NCI-H187 treated with DMSO at 0.1 percent for 48 hours (cell line): ENCODE measurements at places on chromosomes 16 and 17.

GRCh38 chr17:8740486-8740885 is 4.2 kb downstream of the CCDC42 start:
- DNase-seq: no peak

DNA sequence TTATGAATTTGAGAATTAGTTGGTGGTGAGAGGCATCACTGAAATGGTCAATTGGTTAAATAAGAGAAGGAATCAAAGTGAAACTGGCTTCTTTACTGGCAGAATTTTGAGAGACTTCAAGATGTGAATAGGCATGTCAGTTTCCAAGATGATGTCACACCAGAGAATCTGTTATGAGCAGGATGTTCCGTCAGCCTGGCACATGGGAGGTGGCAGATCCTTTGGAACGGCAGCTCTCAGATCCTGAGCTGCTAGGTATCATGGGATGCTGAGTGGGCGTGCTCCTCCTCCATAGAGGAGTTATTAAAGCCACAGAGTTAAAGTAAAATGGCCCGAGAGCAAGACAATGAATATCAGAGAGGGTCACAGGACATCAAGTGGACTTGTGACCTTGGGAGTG is 444.3 kb upstream of the HSBP1 start:
- DNase-seq: no peak

DNA sequence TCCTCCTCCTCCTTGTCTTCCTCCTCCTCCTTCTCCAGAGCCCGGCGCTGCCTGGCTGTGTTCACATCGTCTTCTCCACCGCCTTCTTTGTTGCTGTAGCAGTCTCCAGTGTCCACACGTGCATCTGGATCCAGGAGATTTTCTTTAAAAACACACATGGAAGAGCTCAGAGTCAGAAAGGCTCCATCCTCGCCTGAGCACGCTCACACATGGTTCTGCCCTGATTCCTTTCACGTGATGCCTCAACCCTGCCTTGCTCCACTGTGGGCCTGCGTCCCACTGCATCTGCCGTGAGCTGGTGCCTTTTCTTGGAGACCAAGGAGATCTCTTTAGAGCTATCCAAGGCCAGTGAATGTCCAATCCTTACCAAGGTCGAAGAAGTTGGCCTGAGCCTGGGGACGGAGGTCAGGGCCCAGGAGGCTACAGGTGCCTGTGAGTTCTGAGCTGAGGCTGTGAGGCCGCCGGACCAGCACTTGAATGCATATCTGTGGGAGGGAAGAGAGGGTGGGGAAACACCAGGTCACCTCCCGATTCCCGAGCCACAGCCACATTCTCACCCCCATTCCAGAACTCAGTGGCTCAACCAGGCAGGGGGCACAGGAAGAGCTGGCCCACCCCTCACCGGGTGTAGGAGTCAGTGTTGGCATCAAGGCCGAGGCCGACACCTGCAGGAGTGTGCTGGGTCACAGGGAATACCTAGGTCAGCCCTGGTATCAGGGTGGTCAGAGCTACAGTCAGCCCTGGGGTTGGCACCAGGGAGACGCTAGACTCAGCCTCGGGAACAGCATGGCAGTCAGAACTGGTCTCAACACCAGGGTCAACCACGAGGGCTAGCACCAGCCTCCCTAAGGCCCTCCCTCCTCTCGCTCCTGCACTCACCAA is 37.6 kb downstream of the HASPIN start:
- DNase-seq: no peak

- DNase-seq: no peak
These were observed 20.4 kb upstream of the SLC38A8 start for GRCh38 chr16:84062734-84063640.

GRCh38 chr16:88558457-88559442 is 11.5 kb upstream of the ZC3H18 start:
- no peak for DNase-seq

GRCh38 chr17:56884483-56885311 is 29.2 kb downstream of the TRIM25 start:
- no peak for DNase-seq

DNA sequence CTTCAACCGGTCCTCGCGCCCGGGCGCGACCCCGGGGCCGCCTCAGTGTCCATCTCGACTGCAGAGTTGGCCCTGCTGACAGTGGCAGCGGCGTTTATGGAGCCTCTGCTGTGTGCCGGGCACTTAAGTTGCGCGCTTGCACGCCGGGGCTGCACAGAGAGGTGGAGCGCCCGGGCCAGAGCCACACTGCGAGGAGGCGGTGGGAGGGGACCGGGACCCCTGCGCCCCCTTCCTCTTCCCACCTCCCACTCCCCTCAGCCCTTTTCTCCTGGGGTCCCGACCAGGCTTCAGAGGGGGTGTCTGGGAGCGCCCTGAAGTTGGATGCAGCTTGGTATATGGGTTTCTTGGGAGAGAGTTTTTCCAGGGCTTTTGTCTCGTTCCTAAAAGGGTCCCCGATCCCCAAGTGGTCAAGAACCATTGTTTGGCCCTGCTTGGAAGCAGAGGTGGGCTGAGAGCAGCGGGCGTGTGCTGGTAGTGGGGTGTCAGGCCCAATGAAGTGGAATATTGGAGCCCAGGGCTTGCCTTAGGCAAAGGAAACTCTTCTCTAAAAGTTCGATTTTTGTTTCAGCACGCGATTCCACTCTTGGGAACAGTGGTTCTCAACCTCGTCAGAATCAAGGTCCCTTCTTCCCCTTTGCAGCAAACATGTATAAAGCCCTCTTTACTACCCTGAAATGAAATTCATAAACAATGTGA is 605 bp downstream of the MRTFB start:
- no peak for DNase-seq

- DNase-seq: no peak
These were observed 19.1 kb downstream of the ZFHX3 start for GRCh38 chr16:73028721-73029361.

DNA sequence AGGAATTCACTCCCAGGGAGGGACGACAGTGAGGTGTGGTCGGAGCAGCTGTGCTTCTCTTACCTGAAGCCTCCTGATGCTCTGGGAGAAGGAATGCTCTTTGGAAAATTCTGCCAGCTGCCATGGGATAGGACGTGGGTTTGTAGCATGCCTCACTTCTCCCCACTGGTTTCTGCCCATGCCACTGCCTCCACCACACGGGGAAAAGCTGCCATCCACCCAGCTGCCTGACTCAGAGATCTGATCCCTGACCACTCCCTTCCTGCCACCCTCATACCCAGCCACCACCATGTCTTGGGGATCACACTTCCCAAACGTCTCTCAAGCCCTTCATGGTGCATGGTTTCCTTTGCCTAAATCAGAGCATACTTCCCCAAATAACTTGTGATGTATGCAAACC is 80.0 kb downstream of the CPPED1 start:
- DNase-seq: no peak

GRCh38 chr16:56354016-56354415 is 71.3 kb downstream of the AMFR start:
- DNase-seq: no peak

DNA sequence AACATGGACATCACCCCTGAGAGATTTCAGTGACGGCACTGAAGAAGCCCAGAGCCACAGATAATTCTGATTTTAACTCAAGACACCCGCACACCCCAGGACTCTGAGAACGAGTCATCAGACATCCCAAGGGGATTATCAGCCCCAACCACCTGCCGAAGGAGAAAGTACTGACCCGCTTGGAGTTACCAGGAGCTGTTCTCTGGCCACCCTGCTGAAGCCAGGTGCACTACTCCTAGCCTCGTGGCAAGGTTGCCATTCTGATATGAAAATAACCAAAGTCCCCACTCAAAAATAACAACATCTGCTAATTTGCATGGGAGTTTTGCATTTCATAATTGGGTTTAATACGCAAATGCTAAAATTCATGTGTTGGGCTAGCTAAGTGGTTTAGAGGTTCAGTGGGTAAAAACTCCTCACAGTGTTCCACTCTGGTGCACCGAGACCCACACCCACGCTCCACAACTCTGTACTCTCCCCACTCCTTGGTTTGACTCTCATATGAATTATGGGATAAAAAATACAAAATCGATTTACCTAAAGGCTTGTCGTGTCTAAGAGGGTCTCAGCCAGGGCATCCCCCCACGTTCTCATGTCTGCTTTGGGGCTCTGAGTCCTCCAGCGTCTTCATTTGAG is 143.0 kb upstream of the NOL11 start:
- no peak for DNase-seq

DNA sequence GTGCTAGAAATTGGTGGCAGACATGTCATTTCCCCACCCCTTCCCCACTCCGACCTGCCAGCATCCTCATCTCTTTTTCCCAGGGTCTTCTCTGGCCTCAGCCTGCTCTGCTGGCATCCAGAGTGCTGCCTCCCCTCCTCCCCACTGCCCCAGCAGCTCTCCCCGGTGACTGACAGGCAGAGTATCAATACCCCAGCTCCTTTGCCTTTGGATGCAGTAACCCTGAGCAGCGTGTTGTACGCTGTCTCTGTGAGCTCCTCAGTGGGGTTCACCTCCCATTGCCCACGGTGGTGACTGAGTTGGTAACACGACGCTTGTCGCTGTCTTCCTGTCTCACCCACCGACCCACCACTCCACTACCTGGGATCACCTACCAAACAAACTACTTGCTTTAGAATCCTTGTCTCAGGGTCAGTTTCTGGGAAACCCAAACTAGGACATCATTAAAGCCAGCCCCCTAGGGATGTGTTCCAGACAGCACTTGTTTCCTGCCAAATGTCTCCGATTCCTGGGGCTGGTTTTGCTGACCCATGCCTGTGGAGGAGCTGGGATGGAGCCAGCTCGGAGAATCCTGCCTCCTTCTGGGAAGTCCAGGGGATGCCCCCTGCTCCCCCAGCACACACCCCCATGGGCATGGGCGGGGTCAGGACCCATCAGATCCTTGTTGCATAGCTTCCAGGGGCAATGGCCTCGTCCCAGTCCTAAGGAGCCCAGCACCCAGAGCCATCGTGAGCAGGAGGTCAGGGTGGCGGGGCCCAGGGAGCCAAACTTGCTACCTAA is 8.3 kb upstream of the SBK1 start:
- DNase-seq: no peak

DNA sequence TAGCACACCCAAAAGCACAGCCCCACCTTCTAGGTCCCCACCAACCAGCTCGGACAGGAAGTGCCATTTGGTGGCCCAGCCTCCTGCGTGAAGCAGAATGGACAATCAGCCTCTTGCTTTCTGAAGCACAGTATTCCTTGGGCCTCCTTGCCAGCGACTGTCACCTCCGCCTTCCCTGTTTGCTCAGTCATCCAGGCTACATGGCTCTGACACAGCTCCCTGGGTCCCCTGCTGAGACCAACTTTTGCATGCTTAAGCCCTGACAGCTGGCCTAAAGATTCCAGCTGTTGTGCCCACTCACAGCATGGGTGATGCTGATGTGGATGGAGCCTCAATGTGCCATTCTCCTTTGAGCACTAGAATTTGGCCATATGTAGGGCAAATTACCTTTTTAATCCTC is 4.5 kb upstream of the CACNG5 start:
- DNase-seq: no peak

DNA sequence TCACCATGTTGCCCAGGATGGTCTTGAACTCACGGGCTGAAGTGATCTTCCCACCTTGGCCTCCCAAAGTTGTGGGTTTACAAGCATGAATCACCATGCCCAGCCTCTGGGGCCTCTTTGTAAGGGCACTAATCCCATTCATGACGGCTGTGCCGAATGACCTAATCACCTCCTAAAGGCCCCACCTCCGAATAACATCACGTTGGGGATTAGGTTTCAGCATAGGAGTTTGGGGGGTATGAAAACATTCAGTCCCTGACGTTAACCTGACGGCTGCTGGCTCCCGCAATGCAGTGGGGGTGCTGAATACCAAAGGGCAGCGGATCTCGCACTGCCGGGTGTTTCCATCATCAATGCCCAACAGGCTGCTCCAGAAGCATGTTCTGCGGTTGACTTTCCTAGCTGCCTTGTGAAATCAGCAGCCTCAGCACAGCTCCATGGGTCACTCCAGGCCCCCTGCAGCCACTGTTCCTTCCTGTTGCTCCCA is 120.8 kb upstream of the SEC14L1 start:
- DNase-seq: no peak

DNA sequence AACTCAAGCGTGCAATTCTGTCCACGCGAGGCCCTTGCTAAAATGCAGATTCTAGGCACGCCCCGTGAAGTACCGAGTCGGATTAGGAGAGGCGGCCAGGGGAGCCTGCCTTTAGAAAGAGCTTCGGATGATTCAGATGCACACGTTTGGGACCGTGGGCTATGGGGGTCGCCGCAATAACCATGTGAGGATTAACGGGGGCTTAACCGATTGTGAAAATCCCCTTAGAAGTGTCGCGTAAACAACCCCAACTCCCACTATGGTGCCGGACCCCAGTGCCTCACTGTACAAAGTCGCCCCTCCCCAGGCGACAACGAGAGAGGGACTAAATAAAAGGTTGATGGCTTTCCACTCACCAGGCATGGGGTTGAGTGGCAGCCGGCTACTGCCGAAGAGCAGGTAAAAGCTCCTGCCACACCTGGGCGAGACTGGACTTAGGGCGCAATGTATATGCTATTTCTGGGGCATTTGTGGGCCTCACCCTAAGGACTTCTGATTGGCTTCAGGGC is 635 bp upstream of the SP2 start:
- no peak for DNase-seq

GRCh38 chr17:6179017-6179416 is 108.8 kb downstream of the WSCD1 start:
- no peak for DNase-seq

GRCh38 chr17:80955078-80955477 is 36.6 kb upstream of the CHMP6 start:
- no peak for DNase-seq

- no peak for DNase-seq
These were observed 9.5 kb downstream of the TXNL4B start for GRCh38 chr16:72083778-72084404.

DNA sequence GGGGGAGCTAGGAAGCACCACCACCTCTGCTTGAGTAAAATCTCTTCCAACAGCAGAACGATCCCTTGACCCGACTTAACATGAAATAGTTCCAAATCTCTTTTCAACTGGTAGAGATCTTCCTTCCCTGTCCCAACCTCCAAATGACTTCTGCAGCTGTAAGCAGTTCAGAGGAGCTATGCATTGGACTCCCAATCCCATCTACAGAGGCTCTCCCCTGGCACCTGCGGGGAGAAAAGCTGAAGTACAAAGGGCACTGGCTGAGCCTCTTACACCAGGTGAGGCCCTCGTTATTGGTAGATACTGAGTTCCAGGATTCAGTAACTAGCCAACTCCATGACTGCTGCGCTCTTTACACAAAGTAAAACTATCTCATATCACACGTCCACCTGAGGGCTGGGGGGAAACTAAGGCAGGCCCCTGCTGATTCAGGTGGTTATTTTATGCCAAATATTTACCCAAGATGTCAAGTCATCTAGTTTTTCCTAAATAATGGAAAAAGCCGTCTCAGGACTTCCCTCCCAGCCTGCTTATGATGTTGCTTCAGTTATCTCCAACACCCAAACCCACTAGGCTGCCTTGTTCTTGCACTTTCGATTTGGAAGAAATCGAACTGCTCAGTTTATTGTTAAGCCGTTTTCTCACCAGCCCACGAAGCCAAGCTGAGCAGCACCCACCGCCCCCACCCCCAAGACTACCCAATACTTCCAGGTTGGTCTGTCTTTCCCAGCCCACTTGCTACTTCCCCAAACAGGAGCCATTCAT is 3.2 kb downstream of the ACTG1 start:
- DNase-seq: no peak

DNA sequence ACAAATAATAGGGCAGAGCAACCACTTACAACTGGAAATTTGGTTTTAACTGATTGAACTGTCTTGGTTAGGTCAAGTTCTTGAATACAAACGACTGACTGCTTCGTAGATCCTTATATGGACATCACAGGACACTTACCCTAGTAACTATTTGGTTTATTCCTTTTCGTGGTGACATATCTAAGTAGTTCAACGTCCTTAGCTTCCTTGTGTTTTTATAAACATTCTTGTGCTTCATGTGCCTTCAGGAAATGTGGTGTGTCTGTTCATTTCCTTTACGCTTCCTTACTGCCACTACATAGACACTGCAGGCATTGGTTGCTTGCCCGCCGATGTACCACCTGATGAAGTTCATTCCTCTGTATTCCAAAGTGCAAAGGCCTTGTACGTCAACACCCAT is 59.3 kb downstream of the USP10 start:
- DNase-seq: no peak
